Mucosa of descending colon (tissue), 3 donors: ENCODE measurements at places on chromosomes 5 and 9.

DNA sequence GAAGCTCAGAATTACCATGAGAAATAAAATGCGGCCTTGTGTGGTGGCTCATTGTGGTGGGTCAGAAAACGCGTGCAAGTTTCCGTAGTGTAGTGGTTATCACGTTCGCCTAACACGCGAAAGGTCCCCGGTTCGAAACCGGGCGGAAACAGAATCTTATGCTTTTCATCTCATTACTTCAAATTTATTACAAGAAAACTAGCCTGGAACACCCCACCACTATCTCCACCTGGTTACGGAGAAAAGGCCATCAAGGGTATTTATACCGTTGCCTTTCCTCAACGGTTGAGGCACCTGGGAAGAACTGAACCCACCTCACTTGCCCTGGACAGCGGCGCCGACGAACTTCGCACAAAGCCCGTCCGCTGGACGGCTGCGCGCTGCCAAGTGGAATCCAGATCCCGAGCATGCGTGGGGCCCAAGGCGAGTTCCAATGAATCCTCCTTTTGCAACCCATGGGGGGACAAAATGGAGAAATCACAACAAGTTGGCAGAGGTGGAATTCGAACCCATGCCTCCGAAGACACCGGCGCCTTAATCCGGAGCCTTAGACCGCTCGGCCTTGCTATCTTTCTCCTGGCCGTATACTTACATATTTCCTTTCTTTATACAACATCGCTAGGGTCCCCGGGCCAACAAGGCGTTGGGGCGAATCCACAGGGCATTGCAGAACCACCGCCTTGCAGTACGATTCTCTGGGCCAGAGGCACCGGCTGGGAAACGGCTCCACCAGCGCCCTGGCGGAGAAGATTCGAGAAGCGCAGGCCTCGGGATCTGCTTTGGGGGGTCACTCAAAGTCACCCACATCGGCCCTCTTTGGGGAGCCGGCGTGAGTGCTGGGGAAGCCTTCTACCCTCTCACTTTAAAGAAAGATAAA, 16.9 kb downstream of the OR2V2 start:
- no peak for DNase-seq

DNA sequence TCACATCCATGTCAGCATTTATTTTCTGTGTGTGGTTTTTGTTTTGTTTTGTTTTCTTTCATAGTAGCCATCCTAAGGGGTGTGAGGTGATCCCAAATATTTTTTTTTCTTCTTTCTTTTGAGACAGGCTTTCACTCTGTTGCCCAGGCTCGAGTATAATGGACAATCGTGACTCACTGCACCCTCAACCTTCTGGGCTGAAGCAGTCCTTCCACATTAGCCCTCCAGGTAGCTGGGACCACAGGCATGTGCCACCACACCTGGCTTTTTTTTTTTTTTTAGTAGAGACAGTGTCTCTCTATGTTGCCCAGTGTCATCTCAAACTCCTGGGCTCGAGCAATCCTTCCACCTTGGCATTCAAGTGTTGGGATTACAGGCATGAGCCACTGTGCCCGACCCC, 59.1 kb downstream of the CDC42SE2 start:
- no peak for DNase-seq

DNA sequence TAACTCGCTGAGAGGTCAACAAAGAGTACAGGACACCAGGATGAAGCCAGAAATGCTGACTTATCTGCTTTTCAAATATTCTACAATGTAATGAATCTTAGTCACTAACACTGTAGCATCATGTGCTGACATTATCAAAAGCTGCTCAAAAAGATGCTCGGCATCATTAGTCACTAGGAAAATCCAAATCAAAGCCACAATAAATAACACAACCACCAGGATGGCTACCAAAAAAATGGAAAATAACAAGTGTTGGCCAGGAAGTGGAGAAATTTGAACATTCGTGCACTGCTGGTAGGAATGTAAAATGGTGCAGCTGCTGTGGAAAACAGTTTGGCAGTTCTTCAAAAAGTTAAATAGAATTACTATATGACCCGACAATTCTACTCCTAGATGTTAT, 269.1 kb downstream of the GLIS3 start:
- DNase-seq, result no peak

DNA sequence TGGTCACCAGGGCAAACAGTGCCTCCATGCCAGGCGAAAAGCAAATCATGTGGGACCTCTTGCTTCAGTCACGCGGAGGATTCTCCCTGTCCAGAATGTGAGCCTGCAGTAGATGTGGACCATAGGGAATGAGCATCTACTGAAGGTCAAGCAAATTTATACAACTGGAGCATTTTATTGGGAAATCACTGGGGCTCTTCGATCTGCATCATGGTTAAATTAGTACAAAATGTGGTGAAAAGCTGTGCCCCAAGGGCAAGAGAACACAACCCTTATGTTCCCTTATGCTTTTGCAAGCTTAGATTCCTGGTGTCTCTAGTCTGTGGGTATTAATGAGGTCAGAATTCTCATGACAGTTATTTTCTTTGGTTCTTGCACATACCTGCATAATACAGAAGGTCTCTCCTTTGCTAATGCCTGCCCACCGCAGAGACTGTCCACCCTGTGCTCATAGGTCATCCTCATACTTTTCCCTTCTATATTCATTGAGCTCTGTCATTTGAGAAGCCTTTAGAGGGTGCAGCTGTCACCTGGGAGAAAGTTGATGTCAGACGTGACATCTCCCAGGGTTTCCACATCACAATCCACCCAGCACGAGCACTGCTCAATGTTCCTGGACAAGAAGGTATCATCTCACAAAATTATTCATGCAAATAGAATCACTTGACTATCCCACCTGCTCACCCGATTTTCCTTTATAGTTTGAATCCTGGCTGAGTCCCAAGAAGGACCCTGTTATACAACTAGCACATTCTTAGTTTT, 111.7 kb downstream of the NXNL2 start:
- DNase-seq, result no peak

DNA sequence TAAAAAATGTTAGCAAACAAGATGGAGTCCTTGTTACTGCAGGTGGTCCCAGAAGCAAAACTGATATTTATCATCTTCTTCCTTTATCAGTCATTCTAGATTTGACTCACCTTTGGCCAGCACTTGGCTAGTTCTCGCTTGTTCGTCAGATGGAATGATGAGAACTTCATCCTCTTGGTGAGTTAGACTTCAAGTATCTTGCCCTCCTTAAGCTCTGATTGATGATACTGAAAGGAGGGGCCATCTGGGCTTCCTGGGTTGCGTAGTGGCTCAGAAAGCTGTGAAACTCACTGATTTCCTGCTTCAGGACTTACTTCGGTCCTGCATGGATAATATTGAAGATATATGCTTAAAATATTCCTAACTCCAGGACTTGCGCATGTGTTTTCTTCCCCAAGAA, 1248.2 kb upstream of the CDH9 start:
- no peak for DNase-seq

- DNase-seq, result no peak
Measured at GRCh38 chr5:77029376-77029885, 773 bp upstream of the AGGF1 start.

DNA sequence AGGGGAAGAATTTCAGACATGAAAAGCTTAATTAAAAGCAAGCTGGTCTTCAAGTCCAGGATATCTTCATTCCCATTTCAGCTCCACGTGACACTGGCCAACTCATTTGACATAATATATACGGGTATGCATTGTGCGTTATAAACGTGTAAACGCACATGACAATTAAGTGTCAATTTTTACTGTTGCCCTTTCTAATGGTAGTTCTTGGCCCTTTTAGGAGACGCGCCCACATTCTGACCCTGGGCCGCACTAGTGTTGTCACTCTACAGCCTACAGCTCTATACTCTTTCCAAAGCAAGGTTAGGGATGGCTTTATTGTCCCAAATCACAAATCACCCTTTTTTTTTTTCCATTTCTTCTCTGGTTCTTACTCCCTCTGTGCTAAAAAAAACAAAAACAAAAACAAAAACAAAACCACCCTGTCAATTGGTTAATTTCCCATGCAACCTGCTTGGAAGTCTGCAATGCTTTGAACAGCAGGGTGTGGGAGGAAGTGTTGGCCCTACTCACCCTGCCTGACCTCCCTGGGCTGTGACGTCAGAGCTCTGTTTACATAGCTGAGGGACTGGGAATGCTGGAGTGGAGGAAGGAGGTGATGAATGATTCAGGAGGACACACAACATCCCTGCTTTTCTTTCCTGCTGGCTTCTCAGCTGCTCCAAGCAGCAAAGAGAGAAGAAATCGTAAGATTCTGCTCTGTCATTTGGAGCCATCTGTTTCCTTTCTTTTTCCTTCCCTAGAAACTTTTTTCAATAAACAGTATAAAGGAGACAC, 19.3 kb downstream of the RFK start:
- DNase-seq, result peak; percentile 87
